ENCODE measurements at places on chromosomes 2 and 18.
A peak's percentile ranks its signal among the peaks of the same experiment; 100 is the strongest.

- peak; percentile 1 for DNase-seq
Measured at GRCh38 chr2:106886916-106887758, 1.2 kb upstream of the ST6GAL2 start.

- no peak for DNase-seq
Measured at GRCh38 chr2:53739032-53739431, 28.6 kb upstream of the CHAC2 start.

DNA sequence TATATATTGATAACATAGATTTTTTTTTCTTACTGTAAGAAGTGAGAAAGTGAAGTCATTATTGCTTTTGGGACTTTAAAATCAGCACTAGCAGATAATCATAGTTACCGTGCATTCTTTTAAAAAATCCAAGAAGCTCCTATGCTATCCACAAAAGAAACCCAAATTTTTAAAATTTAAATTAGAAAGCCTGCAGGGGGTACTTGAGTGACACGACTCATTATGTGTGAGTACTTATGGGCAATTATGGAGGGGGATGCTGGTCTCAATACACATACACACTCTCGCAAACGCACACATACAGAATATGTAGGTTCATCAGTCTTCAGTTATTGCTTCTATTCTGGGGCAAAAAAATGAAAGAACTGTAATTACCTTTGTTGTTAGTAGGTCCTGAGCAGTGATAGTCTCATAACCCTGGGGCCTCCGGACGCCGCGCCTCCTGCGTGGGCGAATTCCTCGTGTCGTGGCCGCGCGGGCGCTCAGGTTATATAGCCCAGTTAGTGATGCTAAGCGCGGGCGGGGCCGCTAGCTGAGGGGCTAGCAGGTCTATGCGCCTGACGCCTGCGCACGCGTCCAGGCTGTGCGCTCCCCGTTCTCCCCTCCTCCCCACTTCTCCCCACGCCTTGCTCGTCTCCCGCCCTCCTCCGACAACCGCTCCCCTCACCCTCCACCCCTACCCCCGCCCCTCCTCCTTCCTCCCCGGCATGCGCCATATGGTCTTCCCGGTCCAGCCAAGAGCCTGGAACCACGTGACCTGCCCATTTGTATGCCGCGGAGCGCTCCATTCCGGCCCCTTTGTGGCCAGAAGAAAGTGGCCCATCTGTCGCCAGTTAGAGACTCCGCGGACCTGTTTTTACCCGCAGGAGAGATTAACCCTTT, at the start of gene NEUROD1:
TSS of gene NEUROD1 (minus strand) at position 463 of the 882 bp plus-strand sequence. CDS start 1,657 bp downstream, outside the sequence.
- DNase-seq = no peak

GRCh38 chr2:61911510-61911909, 6.0 kb downstream of the COMMD1 start:
- no peak for DNase-seq

GRCh38 chr2:100275200-100275589, 47.1 kb downstream of the LONRF2 start:
- DNase-seq = no peak

DNA sequence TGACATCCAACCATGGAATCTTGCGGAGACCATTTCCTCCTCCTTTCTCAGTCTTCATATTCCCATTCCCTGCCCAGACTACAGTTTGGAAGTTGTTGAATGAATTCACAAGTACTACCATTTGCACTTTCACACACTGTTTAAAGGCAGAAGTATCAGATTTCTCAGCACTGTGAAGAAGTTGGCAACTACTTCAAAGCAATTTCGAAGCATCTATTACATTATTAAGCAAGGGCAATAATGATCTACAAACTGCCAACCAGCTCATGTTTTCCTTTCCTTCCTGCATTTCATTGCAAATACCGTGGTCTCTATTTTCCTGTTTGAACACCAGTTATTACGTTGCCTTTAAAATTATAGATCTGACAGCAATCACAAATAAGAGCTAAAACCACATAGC, 105.5 kb downstream of the IRS1 start:
- no peak for DNase-seq

GRCh38 chr2:165274698-165275097, 35.5 kb downstream of the SCN2A start:
- no peak for DNase-seq

DNA sequence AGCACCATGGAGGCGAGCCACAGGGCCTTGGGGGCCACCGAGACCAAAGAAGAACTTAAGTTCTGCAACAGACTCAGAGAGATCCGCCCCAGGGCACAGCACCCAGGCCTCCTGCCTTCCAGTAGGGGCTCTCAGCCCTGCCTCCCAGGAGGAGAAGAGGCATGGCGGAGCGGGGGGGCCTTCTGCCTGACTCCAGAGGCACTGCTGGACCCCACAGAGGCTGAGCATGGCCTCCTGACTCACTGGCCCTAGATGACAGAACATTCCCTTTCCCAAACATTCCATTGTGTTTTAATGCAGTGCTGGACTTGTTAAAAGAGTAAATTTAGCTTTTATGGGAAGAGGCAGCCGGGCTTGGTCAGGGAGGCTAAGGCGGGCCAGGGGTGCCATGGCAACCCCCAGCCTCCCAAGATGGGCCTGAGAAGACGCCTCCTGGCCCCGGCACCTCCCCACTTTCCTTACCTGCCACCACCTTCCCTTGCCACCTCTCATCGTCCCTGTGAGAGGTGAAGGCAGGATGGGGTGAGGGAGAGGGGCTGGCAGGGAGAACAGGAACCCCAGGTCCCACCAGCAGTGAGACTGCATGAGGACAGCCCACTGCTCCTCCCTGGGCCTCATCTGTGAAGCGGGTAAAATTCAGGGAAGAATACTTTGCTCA, 65.4 kb downstream of the SMAD7 start:
- DNase-seq = no peak

GRCh38 chr2:168047091-168047690, 200.2 kb downstream of the STK39 start:
- no peak for DNase-seq

DNA sequence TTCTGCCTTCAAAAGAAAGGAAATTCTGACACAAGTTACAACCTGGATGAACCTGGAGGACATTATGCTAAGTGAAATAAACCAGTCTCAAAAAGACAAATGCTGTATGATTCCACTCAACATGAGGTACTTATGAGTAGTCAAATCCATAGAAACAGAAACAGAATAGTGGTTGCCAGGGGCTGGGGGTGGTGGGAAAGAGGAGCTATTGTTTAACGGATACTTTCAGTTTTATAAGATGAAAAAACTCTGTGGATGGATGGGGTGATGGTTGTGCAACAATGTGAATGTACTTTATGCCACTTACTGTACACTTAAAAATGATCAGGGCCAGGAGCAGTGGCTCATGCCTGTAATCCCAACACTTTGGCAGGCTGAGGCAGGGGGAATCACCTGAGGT, 15.4 kb downstream of the SLC35F5 start:
- DNase-seq = no peak

GRCh38 chr2:128472789-128473174, 154.1 kb upstream of the HS6ST1 start:
- no peak for DNase-seq

DNA sequence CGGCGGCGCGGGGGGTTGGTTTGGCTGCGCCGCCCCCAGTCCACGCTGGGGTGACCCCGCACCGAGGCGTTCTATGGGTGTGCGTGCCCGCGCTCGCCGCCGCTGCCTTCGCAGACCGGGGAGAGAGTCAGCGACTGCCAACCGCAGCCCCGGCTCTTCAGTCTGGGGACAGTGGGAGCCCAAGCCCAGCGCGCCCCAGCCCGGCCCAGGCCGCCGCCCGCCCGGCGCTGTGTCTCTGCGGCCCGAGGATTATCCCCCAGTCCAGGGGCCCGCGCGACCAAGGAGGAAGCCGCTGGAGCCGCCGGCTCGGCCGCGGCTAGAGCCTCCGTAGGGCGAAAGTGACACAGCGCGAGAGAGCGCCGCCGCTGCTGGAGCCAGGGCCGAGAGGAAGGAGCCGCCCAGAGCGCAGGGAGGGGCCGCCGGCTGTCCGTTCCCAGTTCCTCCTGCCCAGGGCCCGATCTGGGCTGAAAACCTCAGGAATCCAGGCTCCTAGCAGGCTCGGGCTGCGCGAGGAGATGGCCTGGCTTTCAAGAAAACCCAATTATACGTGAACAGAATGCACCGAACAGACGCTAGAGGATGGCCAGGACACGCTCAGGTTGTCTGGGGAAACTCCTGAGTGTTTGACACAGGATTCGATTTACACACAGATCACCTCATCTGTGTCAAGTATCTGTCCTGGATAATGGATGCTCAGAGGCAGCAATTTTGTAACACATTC, 2.4 kb downstream of the CTIF start:
- no peak for DNase-seq

- no peak for DNase-seq
Measured at GRCh38 chr2:83233326-83233725, 1225.8 kb downstream of the SUCLG1 start.

DNA sequence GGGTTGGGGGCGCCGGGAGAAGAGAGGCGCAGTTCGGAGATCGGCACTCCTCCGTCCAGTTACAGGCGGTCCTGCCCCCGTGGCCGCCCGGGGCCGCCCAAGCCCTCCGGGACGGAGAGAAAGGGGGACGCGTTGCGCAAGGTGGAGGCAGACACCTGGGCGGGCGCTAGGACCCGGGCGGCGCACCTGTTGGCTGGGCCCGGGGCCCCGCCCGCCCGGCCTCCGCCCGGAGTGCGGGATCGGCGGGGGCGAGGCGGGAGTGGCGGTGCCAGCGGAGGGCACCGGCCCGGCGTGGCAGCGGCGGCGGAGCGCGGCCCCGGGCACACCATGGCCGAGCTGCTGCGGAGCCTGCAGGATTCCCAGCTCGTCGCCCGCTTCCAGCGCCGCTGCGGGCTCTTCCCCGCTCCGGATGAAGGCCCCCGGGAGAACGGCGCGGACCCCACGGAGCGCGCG, at the start of gene SGPP2:
TSS of gene SGPP2 (plus strand) at position 268 of the 453 bp plus-strand sequence. CDS start at position 328, 60 bp downstream.
- no peak for DNase-seq

- no peak for DNase-seq
Measured at GRCh38 chr2:42089340-42089925, 41.6 kb downstream of the PKDCC start.

DNA sequence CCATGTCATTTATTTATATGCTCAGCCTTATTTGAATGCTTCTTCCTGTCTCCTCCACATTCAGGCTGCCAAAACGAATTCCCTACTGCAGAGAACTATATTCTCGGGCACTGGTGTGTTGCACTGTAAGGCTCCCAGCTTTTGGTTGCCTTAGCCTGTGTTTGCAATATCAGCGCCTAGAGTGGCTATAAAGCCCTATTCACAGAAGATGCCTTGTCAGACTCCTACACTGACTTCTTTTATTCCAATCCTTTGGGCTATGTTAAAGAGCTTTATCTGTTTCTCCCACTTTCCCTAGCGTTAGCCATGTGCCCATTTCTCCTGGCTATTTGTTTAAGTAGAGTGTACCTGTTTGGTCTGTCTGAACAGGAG, 62.4 kb upstream of the EHBP1 start:
- DNase-seq = no peak

DNA sequence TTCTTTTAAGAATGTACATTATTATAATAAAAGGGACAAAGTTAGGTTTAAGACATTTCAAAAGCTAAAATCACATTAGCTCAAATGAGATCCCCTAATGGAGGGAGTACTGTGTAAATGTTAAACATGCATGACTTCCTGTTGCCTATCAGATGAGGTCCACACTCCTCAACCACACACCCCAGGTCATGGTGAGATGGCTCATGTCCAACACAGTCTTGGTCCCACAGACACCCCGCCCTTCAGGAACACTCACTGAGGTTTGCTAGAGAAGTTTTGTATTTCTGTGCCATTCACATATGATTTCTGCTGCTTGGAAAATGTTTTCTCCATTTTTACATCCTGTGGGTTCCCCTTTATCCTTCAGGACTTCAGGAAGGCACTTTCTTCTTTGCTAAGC, 491.0 kb downstream of the SOX11 start:
- no peak for DNase-seq

- DNase-seq = no peak
Measured at GRCh38 chr18:3114451-3114850, 101.5 kb upstream of the LPIN2 start.

DNA sequence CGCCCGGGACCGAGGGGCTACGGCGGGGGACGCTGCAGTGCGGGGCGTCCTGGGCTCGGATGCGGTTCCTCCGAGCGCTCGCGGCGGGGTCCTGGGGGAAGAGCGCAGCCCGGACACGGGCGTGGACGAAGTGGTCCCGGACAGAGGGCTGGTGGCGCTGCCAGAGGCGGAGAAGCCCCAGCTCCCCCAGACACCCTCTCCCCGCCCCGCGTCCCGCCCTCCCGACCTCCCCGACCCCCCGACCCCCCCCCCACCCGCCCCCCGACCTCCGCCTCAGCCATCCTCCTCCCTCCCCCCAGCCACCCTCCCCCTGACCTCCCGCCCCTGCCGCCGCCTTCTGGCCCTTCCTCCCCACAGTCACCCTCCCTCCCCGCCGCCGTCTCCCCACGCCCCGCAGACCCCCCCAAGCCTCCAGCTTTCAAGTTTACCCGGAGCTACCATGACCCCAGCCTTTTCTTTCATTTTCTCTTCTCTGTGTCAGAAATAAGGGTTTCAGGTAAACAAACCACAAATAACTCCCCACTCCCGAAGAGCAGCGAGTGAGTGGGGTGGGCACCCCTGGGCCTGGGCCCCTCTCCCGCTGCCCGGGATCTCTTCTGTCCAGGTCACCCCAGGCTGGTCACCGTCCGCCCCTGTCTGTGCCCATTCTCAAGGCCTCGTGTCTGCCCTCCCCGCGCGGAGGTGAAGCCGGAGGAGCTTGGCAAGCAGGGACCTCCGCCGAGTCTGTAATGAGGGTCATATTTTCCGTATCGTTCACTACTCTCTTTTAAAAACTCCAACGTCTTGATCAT, 5.1 kb downstream of the NFATC1 start:
- DNase-seq = no peak

- DNase-seq = no peak
Measured at GRCh38 chr2:151952691-151953456, 124.7 kb upstream of the ARL5A start.

DNA sequence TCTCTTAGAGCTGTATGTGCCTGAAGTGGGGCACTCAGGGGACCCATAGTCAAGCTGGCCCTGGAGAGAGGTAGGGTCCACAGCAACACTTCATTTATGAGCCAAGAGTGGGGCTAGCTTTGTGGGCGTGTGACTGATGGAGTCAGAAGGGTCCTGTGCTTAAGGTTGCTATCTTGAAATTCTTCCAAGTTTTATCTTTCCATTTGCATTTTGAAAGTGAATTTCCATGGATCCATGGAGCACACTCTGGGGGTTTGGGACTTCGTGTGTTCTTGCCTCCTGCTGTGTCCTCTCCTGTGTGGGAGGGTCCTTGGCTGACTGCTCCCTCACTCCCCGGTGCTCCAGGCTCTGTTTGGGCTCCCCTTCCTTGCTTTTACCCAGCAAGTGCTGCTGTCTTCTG, 50.8 kb downstream of the FHOD3 start:
- no peak for DNase-seq

GRCh38 chr2:102506743-102507142, 33.7 kb downstream of the SLC9A4 start:
- DNase-seq = no peak

Data from kidney epithelial cell (primary cell).